ENCODE measurements at places on chromosomes 1 and 21. TPM values are rescaled to one million over a fixed set of nuclear protein-coding genes. Genes with fewer than 3 reads are reported as not detected.

- DNase-seq = no peak
Observed at GRCh38 chr1:35691571-35692220, 27.0 kb downstream of the C1orf216 start.

DNA sequence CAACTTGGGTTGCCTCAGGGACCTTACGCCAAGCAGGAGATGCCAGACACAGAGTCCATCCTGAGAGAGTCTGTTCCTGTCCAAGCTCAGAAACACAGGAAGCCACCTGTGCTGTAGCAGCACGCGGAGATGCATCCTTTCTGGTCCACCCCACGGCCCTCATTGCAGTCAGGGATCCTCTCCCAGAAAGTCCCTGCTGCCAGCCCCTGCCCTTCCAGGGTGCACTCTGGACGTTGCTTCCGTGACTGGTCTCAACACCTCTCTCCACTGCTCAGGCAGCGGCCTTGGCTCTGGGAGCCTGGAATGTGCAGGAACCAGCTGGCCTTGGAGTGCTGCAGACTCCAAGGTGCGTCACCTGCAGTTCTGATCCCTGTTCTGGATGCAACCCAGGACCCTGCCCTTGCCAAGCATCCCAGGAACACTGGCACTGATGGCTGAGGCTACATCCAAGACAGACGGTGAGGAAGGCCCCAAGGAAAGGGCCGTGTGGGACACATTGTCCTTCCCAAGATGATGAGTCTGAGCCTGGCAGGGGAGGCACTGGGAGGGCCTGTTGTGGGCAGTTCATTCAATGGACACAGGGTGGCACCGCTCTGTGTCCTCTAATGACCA lies 21.7 kb upstream of the COL6A1 start:
- DNase-seq = no peak

- DNase-seq = no peak
Observed at GRCh38 chr1:115531631-115532264, 110.0 kb upstream of the VANGL1 start.

DNA sequence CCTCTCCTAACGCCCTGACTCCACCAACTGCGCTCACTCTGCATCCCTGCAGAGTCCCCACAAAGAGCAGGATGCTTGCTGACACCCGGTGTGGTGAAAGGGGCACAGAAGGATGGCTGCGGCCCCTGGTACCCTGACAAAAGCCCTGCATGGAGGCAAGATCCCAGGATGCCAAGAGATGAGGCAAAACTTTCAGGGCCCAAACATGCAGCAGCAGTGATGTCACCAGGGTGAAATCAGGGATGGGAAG lies 36.6 kb downstream of the SLC9A1 start:
- no peak for DNase-seq

GRCh38 chr1:184012187-184012586 lies 25.3 kb downstream of the COLGALT2 start:
- no peak for DNase-seq

- DNase-seq = peak; percentile 24
Observed at GRCh38 chr1:21936366-21937031, 611 bp downstream of the HSPG2 start.

- DNase-seq = no peak
Observed at GRCh38 chr1:218397752-218398339, 52.7 kb downstream of the TGFB2 start.

- DNase-seq = no peak
Observed at GRCh38 chr1:11984121-11984520, 3.9 kb downstream of the MFN2 start.

NPR1 gene
- not detected for total RNA-seq

NFASC gene
- total RNA-seq = not detected

ANGPTL3 gene
- total RNA-seq = not detected

ITLN2 gene
- not detected for total RNA-seq

FAM72A gene
- 31.9 TPM for total RNA-seq

DMBX1 gene
- not detected for total RNA-seq

KLHL20 gene
- total RNA-seq = 15.8 TPM
